ENCODE measurements at places on chromosomes 1 and 21.

- DNase-seq, result no peak
These were observed 1760.3 kb downstream of the NCAM2 start for GRCh38 chr21:22758478-22758877.

GRCh38 chr1:11237356-11237755, 25.0 kb downstream of the MTOR start:
- DNase-seq, result no peak

DNA sequence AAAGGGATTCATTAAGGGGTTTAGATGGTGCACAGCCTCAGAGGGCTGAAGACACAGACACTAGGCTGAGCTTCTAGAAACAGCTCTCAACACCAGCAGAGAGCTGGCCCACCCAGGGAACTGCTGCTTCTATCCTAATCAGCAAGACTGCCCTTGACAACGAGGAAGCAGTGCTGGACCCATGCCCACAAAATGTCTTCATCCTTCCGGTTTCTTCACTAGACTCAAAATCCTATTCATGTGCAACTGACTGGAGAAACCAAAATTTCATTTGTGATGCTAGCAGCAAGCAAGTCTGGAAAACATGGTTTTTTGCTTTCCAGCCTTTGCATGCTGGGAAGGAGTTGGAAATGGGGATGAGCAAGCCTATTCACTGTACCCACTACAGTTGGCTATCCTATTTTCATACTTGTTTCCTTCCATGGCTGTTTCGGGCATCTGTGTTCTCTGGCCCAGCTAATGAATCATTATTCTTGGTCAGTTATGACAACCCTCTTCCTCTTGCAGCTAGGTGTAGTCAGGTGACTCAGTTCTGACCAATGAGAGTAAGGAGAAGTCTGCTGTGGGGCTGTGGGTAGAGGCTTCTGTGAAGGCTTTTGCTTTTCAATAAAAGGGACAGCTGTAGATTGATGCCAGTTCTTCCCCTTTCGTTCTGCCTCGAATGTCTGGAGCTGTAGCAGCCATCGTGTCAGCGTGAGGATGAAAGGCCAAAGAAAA, 14.6 kb upstream of the TMEM61 start:
- DNase-seq, result peak; percentile 28

DNA sequence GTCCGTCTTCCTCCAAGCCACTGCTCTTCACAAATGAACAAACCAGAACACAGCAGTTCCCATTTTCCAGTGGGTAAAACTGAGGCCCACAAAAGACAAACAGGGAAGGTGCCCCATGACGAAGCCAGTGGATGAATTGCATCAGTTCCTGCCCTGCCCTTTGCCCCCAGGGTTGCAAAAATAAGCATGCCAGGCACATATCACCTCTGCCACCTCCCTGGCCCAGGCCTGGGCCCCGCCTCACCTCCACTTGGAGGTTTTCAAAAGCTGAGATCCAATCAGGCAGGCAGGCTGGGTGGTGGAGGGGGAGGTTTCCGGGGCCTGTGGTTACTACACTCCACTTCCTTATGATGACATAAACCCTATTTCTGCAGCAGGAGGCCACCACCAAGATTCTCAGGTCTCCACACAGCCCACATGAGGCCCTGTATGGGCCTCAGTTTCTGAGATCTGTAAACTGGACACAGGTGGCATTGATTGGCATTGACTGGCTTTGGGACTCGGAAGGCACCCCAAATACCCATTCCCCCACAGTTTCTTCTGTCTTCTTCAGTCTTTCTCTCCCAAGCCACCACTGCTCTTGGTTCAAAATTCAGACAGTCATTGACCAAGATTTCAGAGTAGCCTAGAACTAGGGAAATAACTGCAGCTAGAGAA, 4.1 kb downstream of the KIF21B start:
- DNase-seq, result peak; percentile 99

DNA sequence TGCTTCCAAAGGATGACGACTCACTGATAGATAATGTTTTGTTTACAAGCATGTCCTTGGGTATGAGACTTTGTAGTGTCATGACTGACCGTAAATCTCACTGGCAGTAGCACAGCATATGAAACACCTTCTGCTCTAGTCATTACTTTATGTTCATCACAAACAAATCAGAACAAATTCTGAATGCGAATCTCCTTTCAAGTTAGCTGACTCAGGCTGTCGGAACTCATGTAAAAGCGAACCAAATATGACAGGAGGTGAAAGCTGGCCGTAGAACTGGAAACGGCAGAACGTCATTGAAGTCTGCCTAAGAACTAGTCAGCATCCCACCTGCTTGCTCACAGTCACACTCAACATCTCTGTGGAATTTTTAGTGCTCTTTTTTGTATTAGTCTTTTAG, 143.9 kb downstream of the RGS7 start:
- DNase-seq, result no peak

DNA sequence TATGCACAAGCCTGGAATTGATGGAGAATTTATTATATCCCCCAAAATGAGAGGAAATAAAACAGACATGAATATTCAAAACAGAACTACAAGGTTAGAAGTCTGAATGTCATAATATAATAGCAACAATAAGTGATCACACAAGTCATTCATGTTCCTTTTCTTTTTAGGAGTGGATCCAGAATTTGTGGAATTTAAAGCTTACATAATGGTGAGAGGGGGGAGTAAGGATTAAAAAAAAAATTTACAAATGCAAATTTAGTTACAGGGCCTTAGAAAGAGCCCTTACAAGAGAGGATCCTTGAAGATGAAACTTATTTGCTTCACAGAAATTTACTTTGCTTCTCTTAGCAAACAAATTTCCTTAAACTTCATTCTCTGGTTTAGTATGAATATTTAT, 716.1 kb upstream of the CXADR start:
- DNase-seq, result no peak

- DNase-seq, result no peak
These were observed 248.9 kb downstream of the KCNJ6 start for GRCh38 chr21:37667380-37667779.

- DNase-seq, result no peak
These were observed 202.0 kb downstream of the LRRC40 start for GRCh38 chr1:70003211-70003908.

- DNase-seq, result no peak
These were observed at the start of gene BCL2L15 for GRCh38 chr1:113887402-113888175. TSS of gene BCL2L15 (minus strand) at chr1:113887581. CDS start at chr1:113887375, 206 bp downstream.

DNA sequence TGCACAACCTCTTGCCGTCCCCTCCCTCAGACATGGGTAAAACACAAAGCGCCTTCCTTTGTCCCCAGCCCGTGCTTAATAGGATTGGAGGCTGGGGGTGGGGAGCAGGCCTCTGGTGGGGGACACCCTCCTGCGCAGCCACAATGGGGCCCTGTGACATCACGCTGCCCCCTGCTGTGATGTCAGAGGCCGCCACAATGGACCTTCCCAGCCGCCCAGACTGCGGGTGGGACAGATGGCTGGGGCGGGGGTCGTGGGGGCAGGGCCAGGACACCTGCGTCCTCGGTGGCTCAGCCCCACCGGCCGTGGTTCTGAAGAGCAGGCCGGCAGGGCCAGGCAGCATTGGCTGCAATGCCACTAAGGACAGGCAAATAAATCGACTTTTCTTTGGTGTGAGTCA, 39.9 kb downstream of the EPHA2 start:
- no peak for DNase-seq

DNA sequence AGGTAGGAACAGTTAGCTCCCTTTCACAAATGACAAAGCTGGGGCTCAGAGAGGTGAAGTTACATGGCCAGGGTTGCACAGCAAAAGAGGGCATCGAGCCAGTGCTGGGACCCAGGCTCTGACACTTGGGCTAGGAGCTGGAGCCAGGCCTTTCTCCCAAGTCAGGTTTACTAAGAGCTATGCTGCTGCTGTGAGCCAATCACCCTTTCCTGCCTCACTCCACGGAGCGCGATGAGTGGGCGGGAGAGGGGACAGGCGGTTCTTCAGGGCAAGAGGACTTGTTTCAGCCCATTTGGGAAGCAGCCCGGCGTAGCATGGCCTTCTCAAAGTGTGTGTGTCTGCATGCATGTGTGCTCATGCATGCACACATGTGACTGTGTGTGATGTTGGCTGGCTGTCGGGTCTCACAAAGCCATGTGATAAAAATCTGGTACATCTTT, 10.6 kb downstream of the ID3 start:
- no peak for DNase-seq

DNA sequence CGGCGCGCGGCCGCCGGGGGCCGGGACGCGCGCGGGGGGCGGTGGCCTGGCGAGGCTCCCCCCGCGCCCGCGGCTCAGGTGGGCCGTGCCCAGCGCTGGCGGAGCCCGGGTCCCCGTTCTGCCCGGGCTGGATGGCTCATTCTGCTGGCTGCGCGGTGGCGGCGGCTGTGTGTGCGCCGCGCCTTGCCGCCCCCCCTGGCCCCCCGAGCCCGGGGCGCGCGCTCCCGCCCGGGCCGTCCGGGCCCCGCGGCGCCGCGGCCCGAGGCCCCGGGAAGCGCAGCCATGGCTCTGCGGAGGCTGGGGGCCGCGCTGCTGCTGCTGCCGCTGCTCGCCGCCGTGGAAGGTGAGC, at the start of gene EPHB2:
Gene EPHB2, plus strand, starts transcription at position 139 of the 349 bp plus-strand sequence. Its CDS starts 144 bp downstream, at position 283.
- no peak for DNase-seq

DNA sequence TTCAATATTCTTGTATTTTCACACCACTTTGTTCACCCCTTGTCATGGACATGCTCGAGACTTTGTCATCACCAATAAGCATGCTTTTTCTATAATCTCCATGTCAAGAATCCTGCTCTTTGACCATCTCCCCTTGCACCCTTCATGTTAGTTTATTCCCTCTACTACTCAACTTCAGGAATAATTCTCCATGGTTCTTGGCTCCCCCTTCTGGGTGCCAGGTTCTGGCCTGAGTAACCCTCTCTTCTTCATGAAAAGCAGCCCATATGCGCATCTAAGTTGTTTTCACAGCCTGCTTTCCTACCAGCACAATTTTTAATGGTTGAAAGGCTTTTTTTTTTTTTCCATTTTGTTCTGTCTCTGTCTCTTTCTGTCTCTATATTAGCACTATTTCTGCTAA, 160.7 kb downstream of the LEPR start:
- no peak for DNase-seq

- DNase-seq, result no peak
These were observed 80.4 kb upstream of the EFHD2 start for GRCh38 chr1:15329104-15329820.

DNA sequence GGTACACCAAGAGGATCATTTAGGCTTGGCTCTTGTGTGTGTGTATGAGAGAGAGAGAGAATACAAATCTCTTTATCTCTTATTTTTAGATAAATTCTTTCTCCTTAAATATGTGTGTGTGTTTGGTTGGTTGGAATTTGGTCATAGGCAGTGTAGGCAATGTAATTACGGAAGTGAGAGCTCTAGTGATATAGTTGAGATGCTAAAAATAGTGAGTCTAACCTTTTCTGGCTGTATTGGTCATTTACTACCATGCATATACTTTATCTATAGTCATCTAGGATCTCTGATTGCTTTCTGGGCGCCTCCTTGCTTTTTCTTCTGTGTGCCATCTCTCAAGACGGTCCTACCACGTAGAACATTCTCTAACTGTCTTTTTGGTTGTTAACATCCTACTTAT, 250.2 kb downstream of the NUF2 start:
- no peak for DNase-seq

DNA sequence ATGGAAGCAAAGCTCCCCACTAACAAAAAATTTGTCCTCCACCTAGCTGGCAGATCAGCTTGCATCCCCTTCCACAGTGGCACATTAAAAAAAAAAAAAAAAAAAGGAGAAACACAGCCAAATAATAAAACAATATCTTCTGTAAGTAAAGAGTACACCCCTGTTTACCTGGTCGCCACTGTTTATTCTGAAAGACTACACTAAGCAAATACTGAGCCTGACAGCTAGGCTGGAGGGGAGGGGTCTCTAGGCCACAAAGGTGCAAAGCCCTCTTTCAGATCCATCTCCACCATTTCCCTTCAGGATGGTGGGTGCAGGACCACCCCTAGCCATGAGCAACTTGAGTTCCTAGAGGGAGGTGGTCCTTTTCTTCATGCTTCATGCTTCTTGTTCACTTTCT, 22.8 kb upstream of the SLC45A3 start:
- DNase-seq, result no peak

DNA sequence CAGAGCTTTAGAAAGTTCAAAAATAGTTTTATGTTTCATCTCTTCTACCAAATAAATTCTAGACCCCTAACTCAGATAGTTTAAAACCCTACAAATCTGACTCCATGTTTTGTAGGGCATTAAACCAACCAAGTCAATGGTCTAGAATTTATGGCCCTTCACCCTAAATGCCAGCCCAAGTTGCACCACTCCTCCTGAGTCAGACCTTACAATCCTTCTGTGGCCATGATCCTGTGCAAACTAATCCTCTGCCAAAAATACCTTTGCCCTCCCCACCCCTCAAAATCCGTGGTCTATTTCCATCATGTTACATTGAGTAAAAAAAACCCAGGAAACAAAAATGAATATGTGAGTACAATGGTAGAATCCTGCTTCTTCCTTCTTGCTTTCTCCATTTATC, 179.3 kb downstream of the NR5A2 start:
- DNase-seq, result no peak

- no peak for DNase-seq
These were observed 46.6 kb downstream of the PACC1 start for GRCh38 chr1:212368073-212368484.

- DNase-seq, result no peak
These were observed at the start of gene NPPA for GRCh38 chr1:11847667-11848372. TSS of gene NPPA (minus strand) at chr1:11847783. CDS start at chr1:11847684, 99 bp downstream.

DNA sequence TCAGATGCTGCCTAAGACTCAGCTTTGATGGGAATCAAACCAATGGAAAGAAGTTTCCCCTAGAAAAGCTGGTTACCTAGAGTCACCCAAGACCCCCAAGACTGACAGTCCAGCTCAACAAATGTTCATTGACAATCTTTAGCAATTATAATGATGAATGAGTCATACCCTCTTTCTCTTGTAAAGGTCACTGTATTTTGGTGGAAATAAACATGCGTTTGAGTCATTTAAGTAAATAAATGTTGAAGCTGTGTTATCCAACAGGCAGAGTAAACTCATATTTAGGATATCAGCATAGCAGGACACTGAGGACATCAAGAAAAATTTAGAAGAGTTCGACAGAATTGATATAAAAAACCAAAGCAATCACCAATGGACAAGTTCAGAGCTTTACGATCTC, 295.9 kb downstream of the RGS7 start:
- no peak for DNase-seq

- DNase-seq, result peak; percentile 32
These were observed at the start of gene SV2A for GRCh38 chr1:149917571-149918144. TSS of gene SV2A (minus strand) at chr1:149917844. CDS start at chr1:149913840, 4,004 bp downstream.

DNA sequence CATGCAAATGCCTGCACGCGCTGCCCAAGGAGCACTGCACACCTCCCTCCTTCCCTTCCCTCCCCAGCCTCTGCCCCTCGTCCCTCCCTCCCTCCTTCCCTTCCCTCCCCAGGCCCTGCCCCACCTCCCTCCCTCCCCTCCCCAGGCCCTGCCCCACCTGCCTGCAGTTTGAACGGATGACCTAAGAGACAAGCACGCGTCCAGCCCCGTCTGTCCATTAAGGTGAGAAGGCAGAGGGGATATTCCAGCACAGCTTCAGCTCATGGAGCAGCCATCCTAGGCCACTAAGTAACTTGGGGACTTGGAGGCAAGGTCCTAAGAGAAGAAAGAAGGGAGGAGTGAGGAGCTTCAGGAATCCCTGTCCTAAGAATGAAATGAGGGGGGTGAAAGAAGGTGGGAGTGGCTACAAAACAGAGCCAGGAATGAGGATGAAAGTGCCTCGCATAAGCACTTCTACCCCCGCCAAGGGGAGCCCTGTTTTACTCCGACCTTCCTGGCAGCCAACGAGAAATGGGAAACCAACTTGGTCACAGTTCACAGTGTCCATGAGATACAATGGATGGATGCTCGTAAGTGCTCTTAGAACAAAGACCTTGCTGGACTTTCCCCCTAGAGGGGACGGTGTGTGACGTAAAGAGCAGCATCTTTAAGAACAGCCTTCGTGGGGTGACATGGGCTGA, 21.3 kb upstream of the EFHD2 start:
- DNase-seq, result no peak

Measured in T-helper 1 cell (primary cell).